GM04504 (cell line): ENCODE measurements at places on chromosomes 6 and 20.

- DNase-seq = no peak
Measured at GRCh38 chr6:85568411-85568810, 25.2 kb downstream of the SNX14 start.

DNA sequence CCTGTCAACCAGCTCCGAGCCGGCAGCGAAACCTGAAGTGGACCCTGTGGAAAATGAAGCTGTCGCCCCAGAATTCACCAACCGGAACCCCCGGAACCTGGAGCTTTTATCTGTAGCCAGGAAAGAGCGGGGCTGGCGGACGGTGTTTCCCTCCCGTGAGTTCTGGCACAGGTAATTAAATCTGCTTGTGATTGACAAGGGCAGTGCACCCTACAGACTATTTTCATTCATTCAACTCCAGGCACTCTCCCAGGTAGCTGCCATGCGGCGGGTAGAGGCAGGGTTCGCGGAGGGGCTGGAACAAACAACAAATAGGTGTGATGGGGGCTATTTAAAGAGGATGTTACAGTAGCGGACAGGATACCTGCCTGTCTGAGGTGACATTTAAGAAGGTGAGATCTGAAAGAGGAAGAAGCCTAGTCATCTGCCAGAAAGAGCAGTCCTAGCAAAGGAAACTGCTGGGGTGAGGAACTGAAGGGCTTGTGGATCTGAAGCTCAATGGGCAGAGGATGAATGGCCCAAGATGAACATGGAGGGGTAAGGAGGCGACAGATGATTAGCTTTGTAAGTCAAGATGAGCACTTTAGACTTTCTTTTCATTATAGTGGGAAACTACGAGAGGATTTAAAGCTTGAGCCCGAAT is 810 bp downstream of the MRPL18 start:
- no peak for DNase-seq

DNA sequence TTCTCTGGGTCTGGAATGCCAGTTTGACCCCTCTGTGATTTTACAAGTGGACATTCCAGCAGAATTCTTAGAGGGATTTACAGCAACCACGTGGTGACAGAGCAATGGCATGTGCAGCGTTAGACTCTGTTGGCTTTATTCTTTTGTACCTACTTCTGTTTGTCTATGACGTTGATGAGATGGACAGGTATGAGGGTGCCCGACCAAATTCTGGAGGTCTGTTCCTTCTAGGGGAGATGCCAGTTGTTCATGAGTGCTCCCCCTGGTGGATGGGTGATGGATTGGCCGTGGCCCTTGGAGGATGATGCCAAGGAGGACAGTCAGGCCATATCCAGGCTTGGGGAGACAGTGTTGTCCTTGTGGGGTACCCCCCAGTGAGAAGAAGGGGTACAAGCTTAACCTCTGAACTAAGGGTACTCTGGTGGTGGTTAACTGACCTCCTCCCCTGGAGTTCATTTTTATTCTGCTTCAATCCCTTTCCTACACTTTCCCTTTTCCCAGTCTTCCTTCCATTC is 198.6 kb downstream of the DTNBP1 start:
- no peak for DNase-seq

- no peak for DNase-seq
Measured at GRCh38 chr6:43817192-43817591, 47.2 kb downstream of the VEGFA start.

DNA sequence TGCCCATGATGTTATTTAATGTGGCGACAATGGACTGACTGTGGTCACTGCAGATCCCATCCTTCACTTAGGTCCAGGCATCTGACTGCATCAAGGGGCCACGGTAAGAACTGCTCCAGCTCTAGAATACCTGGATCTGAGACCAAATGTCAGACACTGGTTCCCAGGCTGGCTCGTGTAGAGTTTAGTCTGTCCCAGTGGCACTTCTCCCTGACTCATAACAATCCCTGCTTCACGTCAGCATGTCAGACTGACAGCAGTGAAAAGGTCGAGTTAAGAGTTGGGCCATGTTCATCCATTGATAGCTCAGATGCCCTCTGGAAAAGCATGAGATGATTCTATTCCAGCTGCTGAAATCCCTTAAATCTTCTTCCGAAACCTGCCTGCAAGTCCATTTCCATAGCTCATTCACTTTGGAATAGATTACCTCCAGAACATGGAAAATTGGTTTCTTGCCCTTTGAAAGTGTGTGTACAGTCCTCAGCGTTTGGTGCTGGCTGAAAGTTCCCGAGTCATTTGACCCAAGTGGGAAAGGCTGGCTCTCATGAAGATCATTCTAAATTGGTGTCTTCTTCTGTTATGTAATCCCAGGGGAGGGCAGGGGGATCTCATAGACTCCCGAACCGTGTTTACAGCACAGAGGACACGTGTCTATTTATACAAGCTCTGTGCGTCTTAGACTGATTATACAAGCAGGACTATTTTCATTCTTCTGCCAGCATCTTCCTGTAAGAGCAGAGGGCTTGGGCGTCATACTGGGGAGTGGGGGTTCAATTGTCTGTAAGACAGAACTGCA is 160.8 kb downstream of the ZDHHC14 start:
- no peak for DNase-seq

DNA sequence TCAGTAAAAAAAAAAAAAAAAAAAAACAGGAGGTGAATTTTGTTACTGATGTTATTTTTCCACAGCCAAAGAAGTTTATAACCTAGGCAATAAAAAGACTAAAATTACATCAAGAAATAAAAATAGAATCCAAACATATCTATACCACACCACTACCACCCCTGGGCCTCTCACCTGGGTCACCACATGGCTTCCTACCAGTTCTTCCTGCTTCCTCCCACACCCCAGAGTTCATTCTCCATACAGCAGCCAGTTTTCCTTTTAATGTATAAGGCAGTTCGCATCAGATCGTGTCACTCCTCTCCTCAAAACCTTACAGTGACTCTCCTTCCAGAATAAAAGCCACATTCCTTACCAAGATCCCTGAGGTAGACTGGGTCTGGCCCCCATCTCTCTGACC is 23.9 kb downstream of the ROS1 start:
- DNase-seq = no peak

DNA sequence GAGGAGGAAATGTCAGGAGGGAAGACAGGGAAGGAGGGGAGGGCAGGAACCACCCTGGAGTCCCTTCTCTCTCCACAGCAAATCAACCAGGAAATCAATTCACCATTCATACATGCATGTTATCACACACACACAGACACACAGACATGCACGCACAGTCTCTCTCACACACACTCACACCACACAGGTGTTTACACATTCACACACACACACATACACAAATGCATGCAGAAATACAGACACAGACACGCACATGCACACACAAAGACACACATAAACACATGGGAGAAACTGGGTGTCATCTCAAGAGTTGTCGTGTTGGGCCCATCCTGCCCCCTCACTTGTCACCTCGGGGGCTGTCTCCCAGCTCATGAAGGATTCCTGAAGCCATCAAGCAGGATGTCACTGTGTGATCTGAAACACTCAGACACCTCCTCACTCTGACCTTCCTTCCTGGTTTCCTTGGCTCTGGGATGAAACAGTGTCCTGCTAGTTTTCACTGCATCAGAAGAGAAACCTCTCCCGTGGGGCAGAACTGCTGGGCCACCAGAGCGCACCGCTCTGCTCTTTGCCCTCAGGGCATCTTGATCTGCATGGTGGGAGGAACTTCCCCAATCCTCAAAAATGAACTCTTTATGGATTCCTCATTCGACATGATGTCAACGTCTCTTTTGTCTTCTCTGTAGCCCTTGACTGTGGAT is 9.2 kb downstream of the RAET1G start:
- DNase-seq = no peak

DNA sequence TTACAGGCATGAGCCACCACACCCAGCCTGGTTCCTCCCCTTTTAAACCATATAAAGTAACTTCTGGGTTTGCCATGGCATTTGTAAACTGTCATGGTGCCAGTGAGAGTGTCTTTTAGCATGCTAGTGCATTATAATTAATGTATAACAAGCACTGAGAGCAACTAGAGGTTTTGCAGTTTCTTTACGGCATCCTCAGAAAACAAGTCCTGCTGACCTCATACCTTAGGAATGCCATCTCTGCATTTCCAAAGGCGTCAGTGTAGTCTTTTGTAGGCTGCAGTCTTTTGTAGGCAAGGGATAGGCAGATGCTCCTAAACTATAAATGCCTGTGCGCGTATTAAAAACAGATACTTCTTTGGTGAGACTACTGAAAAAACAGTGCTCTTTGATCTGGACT is 75.0 kb upstream of the EZR start:
- DNase-seq = peak; percentile 65

DNA sequence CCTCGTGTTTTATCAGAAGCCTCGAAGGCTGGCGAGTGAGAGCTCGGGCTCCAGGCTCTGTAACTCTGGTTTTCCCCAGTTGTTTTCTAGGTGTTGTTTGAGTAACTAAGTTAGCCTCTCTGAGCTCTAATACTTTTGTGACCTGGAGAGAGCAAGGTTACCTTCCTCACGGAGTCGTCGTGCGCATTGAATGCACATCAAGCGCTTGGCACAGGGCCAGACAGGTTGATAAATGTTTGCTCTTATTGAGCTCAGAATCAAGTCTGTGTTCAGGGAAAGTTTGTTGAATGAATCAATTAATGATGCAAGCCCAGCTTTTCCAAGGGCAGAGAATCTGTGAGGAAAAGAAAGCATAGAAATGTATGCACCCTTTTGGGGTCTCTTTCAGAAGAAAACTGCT is 33.5 kb downstream of the EDN3 start:
- DNase-seq = no peak

DNA sequence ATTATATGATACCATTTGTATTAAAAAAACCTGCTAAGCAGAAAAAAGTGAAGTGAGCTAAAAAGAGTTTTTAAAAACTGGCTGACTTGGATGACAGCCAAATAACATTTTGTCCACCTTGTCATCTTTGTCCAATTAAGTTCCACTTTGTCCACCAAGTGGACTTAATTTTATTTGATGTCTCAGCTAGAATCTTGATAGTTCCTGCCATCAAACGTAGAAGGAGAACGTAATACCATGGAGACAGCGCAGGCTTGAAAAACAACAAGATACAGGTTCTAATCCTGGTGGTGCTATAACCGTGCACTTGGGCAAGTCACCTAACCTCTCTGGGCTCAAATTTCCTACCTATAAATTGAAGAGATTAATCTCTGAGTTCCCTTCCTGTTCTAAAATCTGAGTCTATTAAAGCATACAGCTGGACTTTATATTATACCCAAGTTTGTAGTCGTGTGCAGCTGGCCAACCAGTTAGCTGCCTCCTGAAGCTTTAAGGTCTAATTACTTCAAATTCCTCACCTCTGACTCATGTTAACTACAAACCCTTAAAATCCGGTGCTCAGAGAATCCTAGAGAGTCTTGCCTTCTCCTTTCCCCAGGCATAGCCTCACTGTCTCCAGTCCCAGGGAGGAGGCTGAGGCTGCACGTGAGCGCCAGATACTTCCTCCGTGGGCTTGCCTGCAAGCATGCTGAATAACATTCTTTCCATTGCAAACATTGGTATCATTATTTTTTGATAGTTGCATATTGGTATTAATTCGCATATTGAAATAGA is 16.8 kb downstream of the TMEM244 start:
- DNase-seq = no peak

GRCh38 chr20:17168026-17168612 is 58.7 kb upstream of the PCSK2 start:
- no peak for DNase-seq

DNA sequence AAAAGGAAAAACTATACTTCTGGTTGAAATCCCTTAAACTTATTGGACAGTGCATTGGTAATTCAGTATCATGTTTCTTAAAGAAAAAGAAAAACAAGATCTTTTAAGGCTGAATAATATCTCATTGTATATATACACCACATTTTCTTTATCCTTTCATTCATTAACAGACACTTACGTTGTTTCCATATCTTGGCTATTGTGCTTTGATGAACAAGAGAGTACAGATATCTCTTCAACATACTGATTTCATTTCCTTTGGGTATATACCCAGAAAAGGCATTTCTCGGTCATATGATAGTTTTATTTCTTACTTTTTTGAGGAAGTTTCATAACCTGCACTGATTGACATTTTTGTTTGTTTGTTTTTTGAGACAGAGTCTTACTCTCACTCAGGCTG is 281.5 kb downstream of the SLC35F1 start:
- no peak for DNase-seq
